Inflammatory macrophage treated with lipopolysaccharide for 1 hour (primary cell): ENCODE measurements at places on chromosomes 12 and 14.
A peak's percentile ranks its signal among the peaks of the same experiment; 100 is the strongest.

GRCh38 chr14:100906420-100906819, 2.9 kb upstream of the RTL1 start:
- no peak for DNase-seq

GRCh38 chr12:6369916-6370575, 5.3 kb downstream of the SCNN1A start:
- no peak for DNase-seq

DNA sequence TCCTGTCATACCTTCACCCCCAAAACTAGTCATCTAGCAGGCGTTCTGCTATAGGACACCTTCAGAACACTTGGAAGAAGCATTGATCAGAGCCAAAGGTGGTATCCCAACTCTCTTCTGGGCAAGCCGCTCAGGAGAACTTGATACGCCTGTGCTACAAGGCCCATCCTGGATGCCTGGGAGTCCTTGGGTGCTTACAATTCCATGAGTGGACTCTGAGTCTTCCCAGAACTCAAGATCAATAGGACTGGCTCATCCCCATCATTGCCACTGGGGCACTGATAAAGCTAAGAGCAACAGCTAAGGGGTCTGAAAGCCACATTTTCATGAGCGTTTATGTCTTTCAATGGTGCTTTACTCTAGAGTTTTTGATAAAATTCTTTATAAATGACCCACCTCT, 1.9 kb downstream of the SPTB start:
- no peak for DNase-seq

- DNase-seq: no peak
Measured at GRCh38 chr12:25054783-25055144, 105.9 kb upstream of the BCAT1 start.

GRCh38 chr12:123529686-123530085, 3.8 kb downstream of the RILPL1 start:
- peak; percentile 42 for DNase-seq

GRCh38 chr14:51225751-51226150, 14.3 kb upstream of the TMX1 start:
- no peak for DNase-seq

DNA sequence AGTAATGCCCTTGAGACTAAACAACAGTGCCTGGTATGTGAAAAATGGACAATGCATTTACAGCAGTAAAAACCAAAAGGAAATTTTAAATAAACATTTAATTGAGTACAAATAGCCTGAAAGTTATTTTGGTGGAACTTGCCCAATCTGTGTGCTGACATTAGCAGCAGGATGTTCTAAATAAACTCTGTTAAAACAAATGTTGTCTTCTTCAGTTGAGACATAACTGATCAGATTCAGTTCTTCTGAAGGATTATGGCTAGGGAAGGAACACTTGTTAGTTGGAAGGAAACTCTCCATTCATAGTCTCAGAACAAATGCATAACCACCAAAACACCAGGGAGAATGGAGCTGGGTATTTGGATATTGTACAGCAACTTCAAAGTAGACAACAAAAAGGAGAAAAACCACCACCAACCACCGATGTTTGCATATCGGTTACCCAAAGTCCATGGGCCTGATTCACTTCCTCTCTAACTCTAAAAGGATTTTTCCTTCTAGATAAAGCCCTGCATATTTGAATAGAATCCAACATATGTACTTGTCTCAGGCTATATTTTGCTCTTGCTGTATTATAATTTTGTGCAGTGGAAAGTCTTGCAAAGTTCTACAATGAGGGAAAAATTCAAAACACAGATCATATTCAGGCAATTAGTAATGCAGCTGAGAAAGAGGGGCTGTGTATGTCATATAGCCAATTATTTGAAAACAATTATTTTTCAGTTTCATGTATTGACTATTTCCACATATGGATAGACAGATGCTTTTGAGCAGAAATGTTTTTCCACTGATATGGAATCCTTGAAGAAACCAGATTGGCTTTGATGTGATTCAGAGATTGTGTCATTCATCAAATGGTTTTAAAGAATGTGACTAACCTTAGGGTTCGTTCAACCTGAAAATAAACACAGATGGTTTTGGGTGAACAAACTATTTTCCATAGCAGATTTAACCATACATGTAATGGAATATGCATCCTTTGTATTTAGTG, 152.2 kb upstream of the BMP4 start:
- DNase-seq: no peak

DNA sequence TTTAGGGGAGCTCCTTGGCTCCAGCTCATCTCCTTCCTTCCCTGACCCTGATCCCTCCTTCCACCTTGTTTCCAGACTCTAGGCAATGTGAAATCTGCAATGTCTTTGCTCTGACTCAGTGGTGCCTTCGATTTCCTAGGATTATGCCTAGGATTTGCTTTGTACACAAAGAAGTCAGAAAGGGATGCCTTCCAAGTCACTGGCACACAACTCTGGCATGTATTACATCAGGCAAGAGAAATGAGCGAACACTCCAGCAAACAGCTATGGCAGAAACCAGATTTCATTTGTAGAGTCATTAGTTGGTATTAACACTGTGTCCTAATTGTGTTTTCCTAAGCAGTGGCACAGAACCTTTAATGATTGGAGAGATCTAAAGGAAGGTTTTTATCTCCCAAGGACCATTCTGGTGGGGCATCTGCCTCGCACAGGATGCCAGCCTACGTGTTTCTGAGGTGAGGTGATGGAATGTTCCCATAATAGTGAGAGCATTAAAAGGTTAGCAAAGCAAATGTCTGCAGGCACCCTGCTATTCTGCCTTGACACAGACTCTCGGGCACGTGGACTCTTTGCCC, 84.9 kb downstream of the WSCD2 start:
- DNase-seq: no peak

- no peak for DNase-seq
Measured at GRCh38 chr14:89288114-89288513, 128.9 kb downstream of the FOXN3 start.

DNA sequence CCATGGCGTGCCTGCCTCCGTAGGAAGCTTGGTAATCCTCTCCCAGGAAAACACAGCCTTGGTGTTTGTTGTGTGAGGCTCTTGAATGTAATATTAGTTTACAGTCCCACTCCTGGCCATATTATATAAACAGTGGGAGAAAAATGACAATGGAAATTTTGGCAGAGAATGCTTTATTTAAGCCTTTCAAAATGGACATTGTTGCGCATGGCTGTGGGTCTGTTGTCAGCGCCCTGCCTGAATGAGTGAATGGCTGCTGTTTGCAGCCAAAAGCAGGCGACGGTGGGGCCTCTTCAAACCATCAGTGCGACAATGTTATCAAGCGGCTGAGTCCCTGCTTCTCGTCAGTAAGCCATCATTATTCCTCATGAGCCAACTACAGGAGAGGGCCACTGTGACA, 201.8 kb upstream of the RMST start:
- DNase-seq: no peak

GRCh38 chr14:89245802-89246201, 171.2 kb downstream of the FOXN3 start:
- DNase-seq: no peak

DNA sequence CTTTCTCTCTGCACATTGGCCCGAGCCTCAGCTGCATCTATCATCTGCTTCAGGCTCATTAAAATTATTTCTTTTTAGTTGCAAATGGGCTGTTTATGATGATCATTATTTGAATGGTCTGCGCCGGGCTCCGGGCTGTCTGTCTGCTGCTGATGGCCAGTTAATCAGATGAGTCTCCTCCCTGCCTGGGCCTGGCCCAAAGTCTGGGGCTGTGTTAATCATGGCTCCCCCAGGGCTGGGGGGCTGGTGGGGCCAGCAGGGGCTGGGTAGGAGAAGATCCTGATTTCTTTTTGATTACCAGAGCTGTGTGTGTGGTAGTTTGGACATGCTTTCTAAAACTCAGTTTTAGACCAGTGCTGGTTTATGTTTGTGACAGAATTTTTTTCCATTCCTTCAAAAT, 159.1 kb downstream of the PHETA1 start:
- DNase-seq: no peak

DNA sequence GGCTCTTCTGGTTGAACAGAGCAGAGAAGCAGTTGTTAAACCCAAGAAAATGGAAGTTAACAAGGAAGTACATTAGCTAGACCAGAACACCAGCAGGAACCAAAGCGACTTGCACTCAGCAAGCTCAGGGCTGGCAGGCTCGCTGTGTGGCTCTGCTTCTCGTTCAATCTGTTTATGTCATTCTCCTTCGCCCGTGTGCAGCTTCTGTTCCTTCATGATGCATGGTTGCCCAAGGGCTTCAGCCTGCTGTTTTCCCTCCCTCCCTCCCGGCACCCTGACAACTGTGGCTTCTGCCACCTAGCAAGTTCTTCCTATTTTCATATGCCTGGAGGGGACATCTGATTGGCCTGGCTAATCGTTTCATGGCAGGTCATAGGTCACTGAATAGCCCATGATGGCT, 25.3 kb downstream of the PIGH start:
- DNase-seq: no peak

- no peak for DNase-seq
Measured at GRCh38 chr12:25789541-25789944, 168.9 kb upstream of the RASSF8 start.

- no peak for DNase-seq
Measured at GRCh38 chr14:105030836-105031396, 10.0 kb upstream of the CDCA4 start.

DNA sequence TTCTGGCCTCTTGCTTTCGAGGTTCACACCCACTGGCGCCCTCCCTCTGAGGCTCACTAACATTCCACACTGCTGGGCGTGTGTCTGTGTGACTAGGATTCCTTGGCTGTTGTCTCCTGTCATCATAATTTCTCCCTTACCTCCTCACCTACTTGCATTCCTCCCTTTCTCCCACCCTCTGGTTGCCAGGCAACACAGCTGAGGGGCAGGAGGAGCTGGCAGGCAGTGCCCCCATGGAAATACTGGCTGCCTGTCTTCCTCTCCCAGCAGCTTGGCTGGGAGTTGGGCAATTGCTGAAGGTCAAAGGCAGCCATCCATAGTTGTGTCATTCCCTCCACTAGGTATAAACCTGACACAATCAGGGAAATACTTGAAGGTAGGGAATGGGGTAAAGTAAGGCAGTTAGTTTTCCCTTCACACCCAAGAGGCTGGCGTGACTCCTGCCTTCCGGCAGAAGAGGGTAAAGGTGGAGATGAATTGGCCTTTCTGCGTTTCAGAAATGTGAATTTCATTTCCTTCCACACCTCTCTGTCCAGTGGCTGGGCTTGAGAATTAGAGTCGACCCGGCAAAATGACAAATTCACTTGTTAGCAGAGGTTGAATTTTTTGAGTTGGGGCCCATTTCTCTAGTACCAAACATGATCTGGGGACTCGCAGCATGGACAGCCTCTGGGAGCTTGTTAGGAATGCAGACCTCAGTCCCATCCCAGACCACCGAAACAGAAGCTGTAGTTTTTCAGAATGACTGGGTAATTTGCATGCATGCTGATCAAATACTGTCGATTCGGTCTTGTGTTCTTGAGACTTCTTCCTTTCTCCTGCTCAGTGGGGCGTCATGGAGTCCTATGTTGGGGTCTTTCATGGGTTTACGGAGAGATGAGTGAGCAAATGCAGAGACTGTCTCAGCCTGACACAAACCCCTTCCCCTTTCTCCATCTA, 24.3 kb upstream of the EMP1 start:
- no peak for DNase-seq

DNA sequence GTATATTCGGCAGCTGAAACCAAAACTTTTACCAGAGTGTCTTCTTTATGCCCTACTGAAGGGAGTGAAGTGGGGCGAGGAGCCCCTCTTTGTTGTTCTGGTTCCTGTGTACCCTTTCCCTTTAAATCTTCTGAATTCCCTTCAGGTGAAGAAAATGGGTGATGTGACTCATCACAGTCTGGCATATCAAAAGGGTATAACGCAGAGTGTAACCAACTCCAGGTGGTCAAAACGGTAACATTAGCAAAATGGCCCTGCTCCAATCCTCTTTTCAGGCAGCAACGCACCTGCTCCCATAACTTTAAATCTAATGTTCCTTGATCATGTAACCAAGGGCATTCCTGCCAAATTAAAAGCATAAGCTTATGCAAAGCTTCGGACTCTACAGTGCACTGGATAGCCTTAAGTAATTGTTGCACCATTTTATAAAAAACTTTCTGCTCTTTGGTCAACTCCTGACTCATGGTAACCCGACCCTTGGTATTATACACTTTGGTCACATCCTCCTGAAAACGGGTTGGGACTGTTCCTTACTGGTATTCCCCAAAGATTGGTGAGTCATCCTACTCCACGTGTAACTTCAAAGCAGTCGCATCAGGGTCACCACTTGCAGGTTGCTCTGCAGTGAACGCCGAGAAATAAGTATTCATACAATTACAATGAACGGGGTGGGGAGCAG, 83.1 kb downstream of the KCNMB4 start:
- no peak for DNase-seq

- no peak for DNase-seq
Measured at GRCh38 chr12:47297993-47298392, 218.2 kb upstream of the AMIGO2 start.

DNA sequence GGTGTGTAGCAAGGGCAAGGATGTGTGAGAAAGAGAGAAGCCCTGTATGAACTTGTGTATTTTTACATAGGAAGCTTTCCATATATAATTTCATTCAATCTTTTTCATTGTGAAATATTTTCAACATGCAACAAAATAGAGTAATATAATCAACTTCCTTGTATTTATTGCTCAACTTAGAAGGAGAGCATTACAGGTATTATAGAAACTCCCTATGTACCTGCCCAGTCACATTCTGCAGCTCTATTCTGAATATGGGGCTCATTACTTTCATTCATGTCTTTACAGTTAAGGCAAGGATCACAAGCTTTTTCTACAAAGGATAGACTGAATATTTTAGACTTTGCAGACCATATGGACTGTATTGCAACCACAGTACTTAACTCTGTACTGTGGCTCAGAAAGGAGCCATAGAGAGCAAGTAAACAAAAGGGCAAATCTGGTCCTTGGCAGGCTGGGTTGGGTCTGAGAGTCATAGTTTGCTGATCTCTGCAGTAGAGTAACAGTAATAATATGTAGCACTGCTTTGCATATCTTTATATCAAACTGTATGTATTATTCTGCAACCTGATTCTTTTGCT, 11.3 kb downstream of the NR1H4 start:
- no peak for DNase-seq

GRCh38 chr12:55058776-55059175, 39.0 kb downstream of the NEUROD4 start:
- no peak for DNase-seq

DNA sequence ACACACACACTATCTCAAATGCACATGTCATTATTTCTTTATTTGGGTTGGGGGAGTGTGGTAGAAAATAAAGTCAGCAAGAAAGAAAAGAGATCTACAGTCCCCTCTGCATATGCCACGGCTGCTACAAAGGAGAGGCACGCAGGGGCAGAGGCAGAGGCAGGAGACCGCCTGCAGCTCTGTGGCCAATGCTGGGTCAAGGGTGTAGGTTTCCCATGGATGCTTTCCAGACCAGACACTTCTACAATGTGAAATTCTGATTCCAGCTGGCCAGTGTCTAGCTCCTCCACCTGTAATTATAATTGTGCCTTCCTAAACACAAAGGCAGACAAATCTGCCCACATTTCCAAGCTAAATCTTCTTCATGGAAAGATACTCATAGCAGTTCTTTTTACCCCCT, 19.2 kb downstream of the VPS37B start:
- no peak for DNase-seq
